ENCODE measurements at places on chromosomes 3 and 15.

DNA sequence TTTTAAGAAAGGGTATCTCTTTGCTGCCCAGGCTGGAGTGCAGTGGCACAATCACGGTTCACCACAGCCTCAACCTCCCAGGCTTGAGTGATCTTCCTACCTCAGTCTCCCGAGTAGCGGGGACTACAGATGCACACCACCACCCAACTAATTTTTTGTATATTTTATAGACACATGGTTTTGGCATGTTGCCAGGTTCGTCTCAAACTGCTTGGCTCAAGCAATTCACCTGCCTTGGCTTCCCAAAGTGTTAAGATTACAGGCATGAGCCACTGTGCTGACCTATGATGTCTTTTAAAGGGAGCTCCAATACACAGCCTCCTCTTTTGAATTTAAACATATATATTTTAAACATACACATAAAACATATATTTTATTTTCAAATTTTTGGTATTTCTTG lies 60.9 kb downstream of the SLC9C1 start:
- no peak for DNase-seq

DNA sequence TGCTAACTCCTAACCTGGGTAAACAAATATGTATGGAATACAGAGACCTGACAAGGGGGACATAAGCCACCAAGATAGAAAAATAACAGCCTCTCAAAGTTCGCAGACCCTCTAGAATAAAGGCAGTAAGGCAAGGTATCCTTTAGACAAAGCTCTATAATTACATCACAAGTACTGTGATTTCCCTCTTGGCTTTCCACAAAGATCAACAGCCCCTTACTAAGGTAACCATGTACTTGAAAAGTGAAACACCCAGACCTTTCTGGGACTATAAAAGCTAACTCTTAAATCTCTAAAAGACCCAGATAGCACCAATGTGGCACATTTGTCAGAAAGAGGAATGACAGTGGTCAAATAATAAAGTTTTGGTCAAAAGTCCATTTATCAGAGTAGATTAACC lies 51.9 kb downstream of the TBL1XR1 start:
- no peak for DNase-seq

GRCh38 chr3:195226900-195227447 lies 44.0 kb downstream of the XXYLT1 start:
- DNase-seq, result peak; percentile 23

DNA sequence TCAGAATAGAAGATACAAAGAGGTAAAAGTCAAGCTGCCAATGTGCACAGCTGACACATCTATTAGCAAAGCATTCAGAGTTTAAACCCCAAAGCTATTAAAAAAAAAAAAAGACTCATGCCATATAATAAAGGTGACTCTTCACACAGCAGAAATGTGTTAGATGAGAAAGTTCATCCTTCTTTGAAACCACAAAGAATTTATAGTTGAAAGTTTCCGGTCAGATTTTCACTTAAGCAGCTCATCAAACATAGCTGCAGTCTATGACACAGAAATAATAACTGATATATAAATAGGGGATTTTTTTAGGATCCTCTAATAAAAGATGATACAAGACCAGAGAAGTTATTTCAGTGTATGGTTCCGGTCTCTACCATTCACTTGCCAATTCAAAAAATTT lies 76.6 kb downstream of the WWTR1 start:
- DNase-seq, result no peak

DNA sequence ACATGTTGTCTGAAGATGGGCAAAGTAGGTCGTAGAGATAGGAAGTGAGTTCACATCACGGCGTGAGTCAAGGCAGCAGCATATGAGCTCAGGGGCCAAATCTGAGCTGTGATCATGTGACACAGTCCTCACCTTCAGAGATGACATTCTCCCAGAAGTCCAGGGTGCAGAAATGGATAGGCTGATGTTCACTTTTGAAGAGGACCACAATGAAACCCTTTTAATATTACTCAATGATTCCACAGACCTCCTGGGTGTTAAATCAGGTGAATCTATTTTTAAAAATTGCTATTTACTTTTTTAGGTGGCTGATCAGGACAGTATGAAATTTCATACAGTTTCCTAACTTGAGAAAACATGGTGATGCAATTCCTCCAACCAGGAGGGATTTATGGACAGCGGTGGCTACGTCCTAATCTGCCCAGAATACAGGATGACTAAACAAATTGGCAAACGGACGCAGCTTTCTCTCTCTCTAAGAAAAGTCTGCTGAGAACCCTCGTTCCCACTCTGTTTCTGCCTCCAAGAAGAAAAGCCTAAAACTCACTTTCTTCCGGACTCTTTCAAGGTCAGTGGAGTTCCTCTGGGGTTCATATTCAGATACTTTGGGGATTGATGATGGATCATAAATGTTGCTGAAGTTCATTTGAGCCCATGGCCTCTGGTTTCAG lies 34.4 kb downstream of the B3GNT5 start:
- DNase-seq, result peak; percentile 31

DNA sequence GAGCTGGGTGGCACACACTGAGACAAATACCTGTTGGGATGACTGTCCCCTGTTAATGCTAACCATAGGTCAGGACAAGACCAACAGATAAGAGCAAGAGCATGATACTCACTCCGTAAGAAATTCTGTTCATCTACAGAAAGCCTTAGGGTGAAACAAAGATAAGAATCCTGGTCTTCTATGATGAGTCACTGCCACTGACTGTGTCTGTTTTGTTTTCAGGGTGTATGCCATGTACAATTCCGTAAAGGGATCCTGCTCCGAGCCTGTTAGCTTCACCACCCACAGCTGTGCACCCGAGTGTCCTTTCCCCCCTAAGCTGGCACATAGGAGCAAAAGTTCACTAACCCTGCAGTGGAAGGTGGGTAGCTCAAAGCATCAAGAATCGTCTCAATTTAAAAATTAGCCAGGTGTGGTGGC lies 141.1 kb downstream of the GHSR start:
- DNase-seq, result no peak

DNA sequence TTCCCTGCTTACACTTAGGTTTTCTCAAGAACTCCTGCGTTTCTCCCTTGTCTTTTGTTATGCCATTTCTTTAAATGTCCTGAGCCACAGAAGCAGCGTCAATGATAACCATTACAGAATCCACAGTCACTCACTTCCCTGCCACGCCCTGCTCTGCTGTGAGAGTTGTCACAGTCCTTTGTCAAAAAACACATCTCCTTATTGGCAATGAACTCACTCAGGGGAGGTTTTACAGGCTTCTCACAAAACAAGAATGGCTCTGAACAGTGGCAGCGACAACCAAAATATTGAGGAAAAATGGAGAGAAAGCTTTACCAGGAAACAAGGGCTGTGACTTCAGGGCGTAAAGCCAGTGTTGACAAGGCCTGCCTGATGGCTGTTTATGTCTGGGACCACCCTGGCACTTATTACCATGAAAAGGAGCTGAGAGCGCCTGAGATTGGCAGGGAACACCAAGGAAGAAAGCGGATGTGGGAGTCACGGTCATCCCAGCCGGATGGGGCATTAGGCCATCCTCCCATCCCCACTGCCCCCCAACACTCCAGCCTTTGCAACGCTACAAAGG lies 111.5 kb downstream of the ADAMTS9 start:
- DNase-seq, result no peak

GRCh38 chr3:10738688-10739372 lies 77.2 kb upstream of the SLC6A11 start:
- DNase-seq, result peak; percentile 80

- no peak for DNase-seq
Observed at GRCh38 chr3:133915685-133916658, 20.3 kb upstream of the RAB6B start.

GRCh38 chr3:3881050-3881449 lies 81.8 kb downstream of the LRRN1 start:
- DNase-seq, result no peak

DNA sequence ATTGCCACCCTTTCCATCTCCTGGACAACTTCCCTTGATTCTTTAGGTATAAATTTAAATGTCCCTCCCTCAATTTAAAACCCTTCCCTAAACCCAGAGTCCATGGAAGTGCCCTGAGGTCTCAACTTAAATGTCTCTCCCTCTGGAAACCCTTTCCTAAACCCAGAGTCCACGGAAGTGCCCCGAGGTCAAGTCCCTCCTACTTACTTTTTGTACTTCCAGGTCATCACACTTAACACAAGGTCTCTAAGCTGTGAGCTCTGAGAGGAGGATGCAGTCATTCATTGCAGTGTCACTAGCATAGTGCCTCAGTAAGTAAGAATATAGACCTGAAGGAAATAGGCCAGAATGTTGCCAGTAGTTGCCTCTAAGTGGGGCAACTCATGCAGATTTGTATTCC lies 78.2 kb upstream of the BNC1 start:
- no peak for DNase-seq

DNA sequence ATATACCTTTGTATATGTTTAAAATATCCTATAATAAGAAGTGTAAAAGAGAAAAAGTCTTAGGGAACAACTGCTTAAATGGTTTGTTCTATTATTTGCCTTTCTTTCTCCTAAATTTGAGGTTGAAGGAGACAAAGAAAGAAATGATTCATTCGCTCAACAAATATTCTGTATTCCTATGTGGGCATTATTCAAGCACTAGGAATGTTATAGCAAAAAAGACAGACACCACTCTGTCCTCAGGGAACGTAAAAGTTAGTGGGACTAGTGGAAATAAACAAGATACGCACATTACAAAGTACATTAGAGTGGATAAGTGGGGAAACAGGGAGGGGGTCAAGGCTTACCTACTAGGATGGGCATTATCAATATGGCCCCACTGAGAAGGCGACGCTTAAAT lies 332.2 kb downstream of the LPP start:
- DNase-seq, result no peak

DNA sequence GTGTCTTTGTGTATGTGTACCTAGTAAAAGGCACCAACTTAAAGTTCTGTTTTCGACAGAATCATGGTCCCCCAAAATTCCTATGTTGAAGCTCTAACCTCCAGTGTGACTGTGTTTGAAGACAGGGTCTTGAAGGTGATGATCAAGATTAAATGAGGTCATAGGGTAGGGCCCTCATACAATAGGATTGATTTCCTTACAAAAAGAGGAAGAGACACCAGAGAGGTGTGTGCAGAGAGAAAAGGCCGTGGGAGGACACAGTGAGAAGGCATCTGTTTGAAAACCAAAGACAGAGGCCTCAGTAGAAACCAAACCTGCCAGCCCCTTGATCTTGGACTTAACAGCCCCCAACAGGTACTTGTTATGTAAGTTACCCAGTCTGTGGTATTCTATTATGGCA lies 52.0 kb upstream of the CORO2B start:
- DNase-seq, result no peak

DNA sequence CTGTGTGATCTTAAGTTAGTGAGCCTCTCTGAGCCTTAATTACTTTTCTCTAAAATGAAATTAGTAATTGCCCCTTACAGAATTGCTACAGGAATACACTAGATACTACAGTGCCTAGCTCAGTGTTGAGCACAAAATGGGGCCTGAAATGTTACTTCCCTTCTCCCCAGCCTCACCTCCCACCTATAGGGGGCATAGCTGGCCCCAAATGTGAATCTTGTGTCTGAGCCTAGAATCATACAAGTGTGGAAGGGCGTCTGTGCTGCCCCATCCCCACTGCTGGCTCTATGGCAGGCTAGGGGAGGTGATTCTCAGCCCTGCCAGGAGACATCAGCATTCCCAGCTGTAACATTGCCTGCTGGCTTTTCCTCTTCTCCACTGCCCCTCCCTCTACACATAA lies 42.7 kb downstream of the IFT122 start:
- no peak for DNase-seq
